ENCODE measurements at places on chromosomes 12 and 14.
A peak's percentile ranks its signal among the peaks of the same experiment; 100 is the strongest.

DNA sequence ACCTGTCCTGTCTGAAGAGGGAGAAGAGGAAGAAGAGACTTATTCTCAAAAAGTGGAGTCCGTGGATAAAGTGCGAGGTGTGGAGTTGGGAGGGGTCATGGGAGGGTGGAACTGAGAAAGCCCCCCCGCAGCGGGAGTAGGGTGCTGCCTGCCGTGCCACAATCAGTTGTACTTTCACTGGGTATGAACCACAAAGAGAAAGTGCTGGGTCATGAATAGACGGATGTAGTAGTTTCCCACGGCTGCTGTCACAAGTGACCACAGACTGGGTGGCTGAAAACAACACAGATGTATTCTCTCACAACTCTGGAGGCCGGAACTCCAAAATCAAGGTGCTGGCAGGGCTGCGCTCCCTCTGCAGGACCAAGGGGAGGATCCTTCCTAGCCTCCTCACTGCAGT is 5.5 kb downstream of the DNAH10 start:
- H3K27ac ChIP-seq, result no peak overlapping the region
- peaks cover 2% of the 10 kb centered on the region for H3K4me1 ChIP-seq
- no peak for DNase-seq
- H3K27me3 ChIP-seq, result no peaks in the 10 kb centered on the region
- H3K4me3 ChIP-seq, result no peak overlapping the region

GRCh38 chr14:101820283-101820798 is 58.8 kb downstream of the PPP2R5C start:
- H3K4me3 ChIP-seq, result no peak overlapping the region
- no peaks in the 10 kb centered on the region for H3K36me3 ChIP-seq
- peak overlapping the region; percentile 1 for H3K27ac ChIP-seq
- H3K27me3 ChIP-seq, result no peaks in the 10 kb centered on the region
- peaks cover 37% of the 10 kb centered on the region for H3K4me1 ChIP-seq

DNA sequence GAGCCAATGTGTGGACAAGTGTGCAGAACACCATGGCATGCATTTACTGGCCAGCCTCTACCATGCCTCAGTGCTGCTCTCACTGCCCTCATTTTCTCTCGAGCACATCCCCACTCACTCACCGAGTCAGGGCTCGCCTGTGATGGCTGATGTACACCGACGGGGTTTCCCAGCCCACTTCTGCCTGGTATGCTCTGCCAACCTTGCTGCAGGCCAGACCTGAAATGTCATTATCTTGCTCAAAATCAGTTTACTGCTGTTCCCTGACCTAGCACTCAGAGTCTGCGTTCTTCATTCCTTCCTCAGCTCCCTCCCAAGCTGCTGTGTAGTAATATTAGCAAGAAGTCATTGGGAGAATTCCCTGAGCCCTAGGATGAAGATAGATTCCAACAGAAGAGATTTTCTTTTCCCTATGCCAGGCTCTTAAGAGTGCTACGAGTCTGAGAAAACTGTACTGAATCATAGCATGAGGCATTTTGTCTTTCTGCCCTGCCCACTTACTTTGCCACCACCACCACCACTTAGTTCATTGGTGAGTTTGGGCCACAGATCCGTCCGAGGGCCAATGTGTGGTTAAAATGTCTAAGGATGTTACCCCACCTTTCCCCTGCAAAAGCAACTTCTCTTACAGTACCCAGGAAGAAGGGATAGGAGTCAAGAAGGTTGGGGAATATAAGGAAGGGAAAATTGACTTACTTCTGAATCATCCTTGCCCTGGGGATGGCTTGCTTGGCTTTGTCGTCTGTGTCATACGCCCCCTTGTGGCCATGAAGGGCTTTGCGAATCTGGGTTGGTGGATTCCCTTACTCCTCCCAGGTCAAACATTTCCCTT is 51.0 kb downstream of the BMAL2 start:
- DNase-seq, result no peak
- no peaks in the 10 kb centered on the region for H3K36me3 ChIP-seq
- no peak overlapping the region for H3K27ac ChIP-seq
- no peak overlapping the region for H3K4me3 ChIP-seq
- no peaks in the 10 kb centered on the region for H3K4me1 ChIP-seq

DNA sequence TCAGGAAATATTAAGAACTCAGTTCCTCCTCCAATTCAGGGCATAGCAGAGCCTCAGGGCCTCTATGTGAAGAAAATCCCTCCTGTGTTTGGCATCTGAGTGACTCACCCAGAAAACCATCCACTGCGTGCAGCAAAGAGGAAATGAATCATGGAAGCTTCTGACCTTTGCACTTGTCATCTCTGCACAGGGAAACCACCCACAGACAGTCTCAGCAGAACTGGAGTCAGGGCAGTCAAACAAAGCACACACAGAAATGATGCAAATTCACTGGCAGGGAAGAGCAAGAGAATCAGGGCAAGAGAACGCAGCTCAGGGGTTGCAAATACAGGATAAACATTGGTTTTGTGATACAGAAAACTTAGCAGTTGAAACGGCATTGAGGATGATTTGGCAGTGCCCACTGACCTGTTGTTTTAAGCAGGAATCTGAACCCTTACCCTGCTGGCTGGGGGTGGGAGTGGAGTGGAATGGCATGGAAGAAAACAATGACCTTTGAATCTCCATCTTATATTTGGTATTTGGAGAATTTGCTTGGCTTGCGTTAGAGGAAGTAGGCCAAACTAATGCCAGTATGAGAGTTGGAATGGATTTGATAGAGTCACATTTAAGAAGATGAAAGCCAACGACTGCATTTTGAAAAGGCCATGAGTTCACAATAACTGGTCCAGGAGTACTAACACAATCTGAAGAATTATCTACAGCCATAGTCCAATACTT is 53.5 kb downstream of the PHLDA1 start:
- no peak for DNase-seq
- H3K4me1 ChIP-seq, result peaks cover 51% of the 10 kb centered on the region
- H3K27ac ChIP-seq, result peak overlapping the region; percentile 83
- H3K36me3 ChIP-seq, result no peaks in the 10 kb centered on the region
- no peaks in the 10 kb centered on the region for H3K27me3 ChIP-seq
- no peak overlapping the region for H3K4me3 ChIP-seq

GRCh38 chr12:1859643-1860042 is 39.3 kb downstream of the LRTM2 start:
- no peak overlapping the region for H3K27ac ChIP-seq
- H3K4me1 ChIP-seq, result no peaks in the 10 kb centered on the region
- no peak overlapping the region for H3K4me3 ChIP-seq
- H3K27me3 ChIP-seq, result no peaks in the 10 kb centered on the region
- no peak for DNase-seq
- no peaks in the 10 kb centered on the region for H3K36me3 ChIP-seq

- peaks cover 78% of the 10 kb centered on the region for H3K36me3 ChIP-seq
- no peaks in the 10 kb centered on the region for H3K4me1 ChIP-seq
- H3K27ac ChIP-seq, result peak overlapping the region; percentile 64
Observed at GRCh38 chr14:102940729-102941362, 18.4 kb downstream of the AMN start.

DNA sequence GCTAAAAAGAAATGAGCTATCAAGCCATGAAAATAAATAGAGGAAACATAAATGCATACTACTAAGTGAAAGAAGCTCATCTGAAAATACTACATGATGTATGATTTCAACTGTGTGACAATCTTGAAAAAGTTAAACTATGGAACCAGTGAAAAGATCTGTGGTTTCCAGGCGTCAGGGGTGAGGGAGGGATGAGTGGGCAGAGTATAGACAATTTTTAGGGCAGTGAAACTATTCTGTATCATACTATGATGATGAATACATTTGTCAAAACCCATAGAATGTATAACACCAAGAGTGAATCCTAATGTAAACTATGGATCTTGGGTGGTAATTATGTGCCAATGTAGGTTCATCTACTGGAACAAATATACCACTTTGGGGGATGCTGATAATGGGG is 21.3 kb downstream of the SPX start:
- H3K27me3 ChIP-seq, result no peaks in the 10 kb centered on the region
- H3K27ac ChIP-seq, result no peak overlapping the region
- no peak overlapping the region for H3K4me3 ChIP-seq
- DNase-seq, result no peak
- H3K36me3 ChIP-seq, result no peaks in the 10 kb centered on the region
- no peaks in the 10 kb centered on the region for H3K4me1 ChIP-seq

DNA sequence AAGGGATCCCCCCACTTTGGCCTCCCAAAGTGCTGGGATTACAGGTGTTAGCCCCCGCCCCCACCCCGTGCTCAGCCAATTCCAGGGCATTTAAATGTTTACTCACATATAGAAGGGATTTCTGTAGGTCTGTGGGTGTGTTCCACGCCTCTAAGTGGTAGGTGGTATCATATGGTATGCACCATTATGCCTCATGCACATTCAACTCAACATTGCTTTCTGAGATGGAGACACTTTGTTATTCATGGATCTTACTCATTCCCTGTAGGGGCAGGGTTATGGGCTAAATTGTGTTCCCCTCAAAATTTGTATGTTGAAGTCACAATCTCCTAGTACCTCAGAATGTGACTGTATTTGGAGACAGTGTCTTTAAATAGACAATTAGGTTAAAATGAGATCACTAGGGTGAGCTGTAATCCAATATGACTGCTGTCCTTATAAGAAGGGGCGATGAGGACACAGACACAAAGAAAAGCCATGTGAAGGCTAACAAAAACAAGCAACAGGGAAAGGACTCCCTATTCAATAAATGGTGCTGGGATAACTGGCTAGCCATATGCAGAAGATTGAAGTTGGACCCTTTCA is 200.6 kb downstream of the EFCAB11 start:
- H3K27me3 ChIP-seq, result no peaks in the 10 kb centered on the region
- no peaks in the 10 kb centered on the region for H3K4me1 ChIP-seq
- no peak for DNase-seq
- H3K4me3 ChIP-seq, result no peak overlapping the region
- H3K27ac ChIP-seq, result no peak overlapping the region
